CD4-positive, alpha-beta T cell treated with Interferon gamma for 1 hour (primary cell): ENCODE measurements at places on chromosomes 4 and X.
A peak's percentile ranks its signal among the peaks of the same experiment; 100 is the strongest.

DNA sequence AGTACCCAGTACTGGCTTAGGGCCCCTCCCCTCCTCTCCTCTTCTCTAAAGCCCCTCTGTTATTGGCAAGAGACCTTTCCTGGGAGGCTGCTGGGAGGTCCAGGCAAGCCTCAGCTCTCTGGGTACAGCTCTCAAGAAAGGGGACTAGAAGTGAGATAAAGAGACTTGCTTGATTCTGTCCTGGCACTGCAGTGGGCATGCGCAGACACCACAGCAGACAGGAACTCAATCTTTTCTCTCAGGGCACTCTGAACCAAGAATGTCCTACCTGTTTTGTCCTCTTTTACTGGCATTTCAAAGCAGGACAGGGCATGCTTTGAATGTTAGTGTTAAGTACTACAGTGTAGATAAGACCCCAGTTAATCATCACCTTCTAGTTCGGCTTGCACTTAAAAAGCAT lies 74.9 kb downstream of the NYX start:
- no peak for DNase-seq

GRCh38 chrX:154529206-154529612 lies 13.2 kb upstream of the FAM3A start:
- no peak for DNase-seq

DNA sequence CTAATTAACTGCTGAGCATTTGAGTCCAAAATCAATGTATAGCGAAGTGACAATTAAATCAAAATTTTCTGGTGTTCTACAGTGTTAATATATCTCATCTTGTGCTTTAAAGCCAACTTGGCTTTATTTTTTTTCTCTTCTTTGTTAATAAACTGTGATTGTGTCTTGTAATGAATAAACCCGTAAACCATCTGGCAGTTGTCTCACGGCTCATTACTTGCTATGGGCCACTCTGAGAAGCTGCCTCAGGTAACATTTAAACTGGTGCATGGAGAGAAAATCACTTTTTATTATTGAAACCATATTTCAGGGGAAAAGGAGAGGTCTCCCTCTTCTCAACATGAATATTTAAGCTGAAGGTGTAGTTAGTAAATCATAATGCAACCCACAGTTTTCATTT lies 694.0 kb downstream of the KCTD8 start:
- no peak for DNase-seq

DNA sequence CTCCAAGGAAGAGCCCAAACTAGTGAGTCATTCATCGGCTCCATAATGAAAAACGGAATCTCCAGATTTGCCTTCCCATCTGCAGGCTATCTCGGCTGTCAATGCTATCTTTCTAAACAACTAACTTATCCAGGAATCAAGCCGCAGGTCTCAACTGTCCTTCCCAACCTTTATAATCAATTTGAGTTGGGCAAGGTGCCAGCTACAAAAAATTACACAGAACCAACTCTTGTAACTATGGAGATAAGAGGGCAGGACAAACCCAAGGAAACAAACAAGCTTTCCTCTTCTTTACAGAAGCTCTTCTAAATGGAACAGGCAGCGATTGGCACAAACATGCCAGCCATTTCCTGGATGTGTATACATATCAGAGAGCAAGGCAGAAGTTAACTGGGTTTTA lies 61.2 kb upstream of the RAI2 start:
- DNase-seq = no peak

- peak; percentile 0 for DNase-seq
Measured at GRCh38 chr4:138305050-138305449, 62.9 kb upstream of the SLC7A11 start.
